ENCODE measurements at places on chromosomes 5 and 9.

DNA sequence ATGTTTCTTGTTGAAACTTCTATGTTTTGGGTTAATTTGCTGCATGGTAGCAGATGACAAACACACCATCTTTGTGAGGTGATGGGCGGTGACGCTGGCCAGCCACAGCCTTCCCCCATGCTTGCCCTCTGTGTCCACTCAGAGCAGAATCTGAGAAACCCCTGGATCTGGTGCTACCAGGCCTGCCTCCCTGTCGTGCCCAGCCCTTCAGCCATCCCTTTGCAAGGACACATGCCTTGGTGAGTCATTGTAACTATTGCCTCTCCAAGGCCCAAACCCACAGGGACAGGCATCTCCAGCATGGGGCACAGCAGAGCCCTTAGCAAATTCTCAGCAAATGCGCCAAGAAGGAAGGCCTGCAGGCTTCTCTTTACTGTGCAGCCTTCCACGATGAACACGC is 48.1 kb upstream of the FCN1 start:
- no peak for DNase-seq

GRCh38 chr9:81999806-82000205 is 11.2 kb downstream of the SPATA31D1 start:
- no peak for DNase-seq

DNA sequence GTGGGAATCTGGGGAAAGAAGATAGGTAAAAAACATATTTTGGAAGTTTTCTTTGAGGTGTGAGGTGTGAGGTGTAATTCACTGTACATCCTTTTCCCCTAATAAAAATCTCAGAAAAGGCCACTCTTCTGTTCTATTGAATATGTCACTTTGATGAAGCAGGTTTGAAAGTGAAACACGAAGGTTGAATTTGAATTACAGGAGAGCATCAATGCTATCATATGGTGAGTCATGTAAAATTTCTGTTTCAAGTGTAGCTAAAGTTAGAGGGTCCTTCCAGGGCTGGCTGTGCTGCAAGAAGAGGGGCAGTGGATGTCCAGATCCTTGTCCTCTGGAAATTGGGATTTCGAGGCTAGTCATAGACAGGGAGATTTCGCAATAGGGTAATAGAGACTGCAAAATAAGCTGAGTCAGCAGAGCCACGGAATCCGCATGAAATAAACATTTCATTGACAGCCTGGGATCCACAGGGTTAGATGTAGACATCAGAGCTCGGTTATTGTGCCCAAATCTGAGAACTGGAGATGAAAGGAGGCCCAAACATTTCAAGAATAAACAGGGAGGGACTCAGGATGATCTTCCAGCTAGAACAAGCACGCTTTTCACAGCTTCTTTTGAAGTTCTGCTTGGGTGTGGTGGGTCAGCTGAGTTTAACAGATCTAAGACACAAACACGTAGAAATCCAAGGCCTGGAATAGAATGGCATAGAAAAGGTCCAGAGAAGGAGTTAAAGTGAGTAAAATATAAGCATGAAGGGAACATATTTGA is 194.4 kb upstream of the CDKN2B start:
- no peak for DNase-seq

GRCh38 chr5:63094730-63095129 is 516.1 kb downstream of the LRRC70 start:
- no peak for DNase-seq

DNA sequence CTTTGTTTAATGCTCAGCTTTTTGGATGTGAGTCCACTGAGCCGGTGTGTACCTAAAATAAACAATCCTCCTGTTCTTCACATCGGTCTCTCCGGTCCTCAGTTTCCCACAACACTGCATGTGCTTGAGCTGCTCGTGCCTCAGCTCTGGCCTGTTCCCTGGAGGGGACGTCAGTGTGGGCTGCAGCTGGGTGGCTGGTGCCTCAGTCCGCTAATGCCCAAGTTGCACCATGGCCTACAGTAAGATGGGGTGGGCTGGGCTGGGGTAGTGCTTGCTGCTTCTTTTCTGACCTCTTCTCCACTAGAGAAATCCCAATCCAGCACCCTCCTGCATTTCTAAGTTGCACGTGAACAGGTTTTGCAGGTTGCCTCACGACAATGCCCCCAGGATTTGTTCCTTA is 595 bp upstream of the BTNL9 start:
- DNase-seq = no peak

GRCh38 chr5:163407034-163407655 is 30.2 kb upstream of the CCNG1 start:
- DNase-seq = no peak

- no peak for DNase-seq
Observed at GRCh38 chr9:90770182-90770738, 31.4 kb upstream of the SYK start.

DNA sequence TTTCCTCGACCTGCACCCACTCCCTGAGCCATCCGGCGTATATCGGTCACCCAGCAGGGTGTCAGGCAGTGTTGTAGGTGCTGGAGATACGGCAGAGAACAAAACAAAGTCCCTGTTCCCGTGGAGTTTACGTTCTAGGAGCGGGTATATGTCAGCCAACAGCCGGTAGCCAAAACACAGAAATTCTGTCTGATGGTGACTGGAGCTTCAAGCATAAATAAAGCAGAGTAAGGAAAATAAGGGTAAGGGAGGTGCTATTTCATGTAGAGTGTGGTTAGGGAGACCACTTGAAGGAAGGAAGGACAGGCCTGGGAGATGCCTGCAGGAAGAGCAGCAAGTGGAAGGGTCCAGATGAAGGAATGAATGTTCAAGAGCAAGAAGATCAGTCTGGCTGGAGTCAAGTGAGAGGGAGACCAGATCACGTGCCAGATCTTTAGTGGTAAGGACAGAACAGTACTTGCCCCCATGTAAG is 783 bp upstream of the ZFR start:
- no peak for DNase-seq

GRCh38 chr5:163712011-163712410 is 206.6 kb downstream of the MAT2B start:
- DNase-seq = no peak

DNA sequence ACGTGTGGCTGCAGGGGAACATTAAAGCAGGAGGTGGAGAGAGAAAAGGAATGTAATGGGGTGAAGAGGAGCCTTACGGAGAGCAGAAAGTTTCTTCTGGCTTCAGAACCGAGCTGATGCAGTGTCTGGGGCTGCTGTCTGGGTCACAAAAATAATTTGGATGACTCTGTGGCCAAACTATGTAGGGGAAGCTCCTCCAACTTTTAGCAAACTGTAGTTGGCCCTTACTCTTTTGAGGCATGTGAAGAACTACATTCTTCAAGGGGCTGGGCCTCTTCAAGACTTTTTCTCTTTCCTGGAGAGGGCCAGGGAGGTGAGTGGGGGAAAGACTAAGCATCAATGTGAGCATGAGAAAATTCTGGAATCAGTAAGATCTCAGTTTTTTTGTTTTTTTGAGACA is 31.9 kb upstream of the SPARC start:
- DNase-seq = peak; percentile 88

- DNase-seq = no peak
Observed at GRCh38 chr5:2633992-2634391, 117.5 kb downstream of the IRX2 start.

GRCh38 chr5:140553657-140554056 is 3.6 kb downstream of the SRA1 start:
- DNase-seq = no peak

DNA sequence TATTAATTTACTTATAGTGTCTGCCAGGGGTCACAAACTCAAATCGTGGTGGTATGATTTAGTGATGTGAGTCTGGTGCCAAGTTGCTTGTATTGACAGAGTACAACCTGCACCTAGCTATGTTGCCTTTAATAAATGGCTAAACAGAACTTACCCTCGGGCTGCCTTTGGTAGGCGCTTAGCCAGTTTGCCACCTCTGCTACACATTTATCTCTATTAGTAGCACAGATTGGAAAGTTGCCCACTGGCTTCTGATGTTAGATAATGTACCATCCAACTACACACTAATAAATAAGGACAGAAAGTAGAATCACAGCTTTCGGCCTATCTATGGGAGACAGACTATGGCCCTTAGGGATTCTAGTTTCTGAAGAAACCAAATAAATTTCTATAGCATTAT is 368.4 kb downstream of the MAN2A1 start:
- no peak for DNase-seq

- DNase-seq = no peak
Observed at GRCh38 chr9:128771094-128771721, 519 bp downstream of the ZER1 start.

GRCh38 chr9:110877374-110877773 is 160.9 kb downstream of the LPAR1 start:
- DNase-seq = no peak

- no peak for DNase-seq
Observed at GRCh38 chr5:180811623-180812124, 9.1 kb upstream of the MGAT1 start.

DNA sequence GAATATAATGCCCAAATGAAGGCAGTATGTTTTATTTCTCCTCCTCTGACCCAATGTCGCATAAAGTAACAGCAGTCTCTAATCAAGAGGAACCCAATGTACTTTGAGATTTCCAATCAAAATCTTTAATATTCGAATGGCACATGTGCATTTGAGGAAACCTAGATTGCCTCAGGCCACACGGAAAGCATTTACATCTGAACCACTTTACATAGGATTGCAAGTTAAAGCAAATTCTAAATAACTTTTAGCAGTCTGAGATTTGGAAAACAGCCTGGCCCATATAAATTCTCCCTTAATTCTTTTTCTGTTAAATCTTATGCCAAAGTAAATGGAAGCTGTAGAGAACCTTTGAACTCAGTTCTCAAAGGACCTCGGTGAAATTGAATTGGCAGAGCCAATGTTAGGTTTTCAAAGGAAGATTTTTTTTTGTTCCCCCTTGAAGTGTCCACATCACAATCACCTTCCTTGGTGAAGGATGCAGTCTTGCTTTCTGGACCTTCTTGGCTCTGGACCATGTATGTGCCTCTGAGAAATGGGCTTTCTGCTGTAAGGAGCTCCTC is 57.3 kb downstream of the SNCAIP start:
- DNase-seq = no peak

GRCh38 chr5:161846746-161847145 is 1.2 kb upstream of the GABRA1 start:
- no peak for DNase-seq

- no peak for DNase-seq
Observed at GRCh38 chr5:54175-54730, 37.7 kb upstream of the PLEKHG4B start.

DNA sequence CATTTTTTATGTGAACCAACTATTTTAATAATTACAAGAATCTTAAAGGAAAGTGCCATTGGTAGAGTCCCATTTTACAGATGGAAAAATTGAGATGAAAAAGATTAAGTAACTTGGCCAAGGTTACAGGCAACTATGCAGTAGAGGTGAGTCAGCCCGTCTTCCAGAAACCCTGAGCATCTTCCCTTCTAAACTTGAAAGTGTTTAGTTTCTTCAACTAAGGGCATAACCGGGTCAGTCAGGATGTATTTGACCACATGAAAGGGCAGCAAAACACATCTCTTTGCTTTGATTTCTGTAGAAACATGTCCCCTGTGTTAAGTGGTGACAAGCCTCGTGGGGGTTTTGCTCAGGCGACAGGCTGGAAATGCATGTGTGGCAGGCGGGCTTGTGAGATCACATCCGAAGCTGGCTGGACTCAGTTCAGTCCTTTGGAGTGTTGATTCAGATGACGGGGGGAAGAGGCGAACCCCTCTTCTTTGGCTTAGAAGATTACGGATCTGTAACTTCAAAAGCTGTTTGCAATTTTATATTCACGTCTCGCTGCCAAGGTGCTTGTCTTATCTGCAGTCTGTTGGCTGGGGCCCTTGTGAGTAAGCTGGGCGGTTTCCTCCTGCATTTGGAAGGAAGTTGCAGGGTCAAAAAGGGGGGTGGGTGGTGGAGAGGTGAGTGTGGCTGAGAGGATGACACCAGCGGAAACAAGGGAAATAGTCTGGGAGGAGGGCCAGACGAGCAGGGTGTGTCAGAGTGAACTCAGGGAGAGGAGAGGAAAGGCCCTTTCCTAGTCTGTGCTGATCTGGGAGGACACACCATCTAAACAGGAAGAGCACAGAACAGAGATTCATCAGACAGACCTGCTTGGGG is 78.9 kb upstream of the RPS23 start:
- peak; percentile 71 for DNase-seq

- DNase-seq = no peak
Observed at GRCh38 chr5:10642367-10642766, 78.5 kb downstream of the ANKRD33B start.

DNA sequence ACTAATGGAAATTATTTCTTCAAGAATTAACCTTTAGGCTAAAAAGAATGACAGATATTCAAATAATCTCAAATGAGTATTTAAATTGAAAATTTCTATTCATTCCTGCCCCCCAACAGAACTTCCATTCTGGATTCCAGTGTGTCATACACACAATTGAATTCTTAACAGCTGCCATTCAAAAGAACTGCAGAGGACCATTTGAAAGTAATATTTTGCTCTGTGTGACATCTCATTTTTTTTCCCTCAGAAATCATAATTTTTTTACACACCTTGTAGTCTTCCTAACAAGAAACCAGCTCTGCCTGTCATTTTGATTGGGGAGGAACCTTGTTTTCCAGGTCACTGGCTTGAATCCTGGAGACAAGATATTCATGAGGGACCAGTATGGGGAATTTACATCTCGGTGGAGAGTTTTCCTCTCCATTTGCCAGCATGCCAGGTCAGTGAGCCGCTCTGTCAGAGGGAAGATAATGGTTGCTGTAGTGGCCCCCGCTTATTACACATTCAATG is 358.7 kb upstream of the ITGA1 start:
- DNase-seq = no peak

DNA sequence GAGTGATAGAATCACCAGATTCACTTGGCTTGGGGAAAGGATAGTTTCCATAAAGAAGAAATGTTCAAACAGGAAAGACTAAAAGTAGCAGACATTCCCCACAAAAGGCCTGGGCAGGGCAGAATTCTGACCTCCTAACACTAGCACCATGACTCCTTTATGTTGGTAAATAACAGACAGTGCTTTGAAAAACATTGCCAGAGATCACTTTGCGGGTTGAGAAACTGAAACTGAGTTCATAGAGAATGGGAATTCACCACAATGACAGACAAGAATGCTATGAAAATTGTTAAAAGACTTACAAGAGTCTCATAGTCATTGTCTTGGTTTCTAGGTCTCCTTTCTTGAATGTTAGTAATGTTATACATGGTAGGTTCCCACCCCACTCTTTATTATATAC is 172.5 kb upstream of the GLRA1 start:
- DNase-seq = no peak

DNA sequence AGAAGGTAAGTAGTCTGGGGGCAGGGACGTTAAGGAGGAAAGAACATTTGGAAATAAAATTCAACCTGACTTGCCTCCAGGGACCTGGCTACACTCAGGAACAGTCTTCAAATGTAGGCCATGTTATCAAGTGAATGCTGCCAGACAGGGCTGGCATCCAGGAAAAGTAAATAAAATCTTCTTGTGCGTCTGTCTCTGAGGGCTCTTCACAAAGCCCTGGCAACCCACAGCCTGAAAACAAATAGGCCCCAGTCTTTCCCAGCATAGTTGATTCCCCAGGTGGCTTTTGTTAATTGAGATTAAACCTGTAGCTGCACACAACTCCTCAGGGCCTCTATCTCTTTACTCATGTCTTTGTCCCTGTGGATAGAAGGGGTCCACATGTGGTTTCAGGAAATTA is 55.4 kb downstream of the STK32A start:
- DNase-seq = no peak

- no peak for DNase-seq
Observed at GRCh38 chr5:58898538-58898937, 315.7 kb downstream of the RAB3C start.

Data from BJ (cell line).